Caudate nucleus (tissue), 63 donors: ENCODE measurements at places on chromosomes 11 and 22.

- no peak for DNase-seq
These were observed 54.3 kb downstream of the BCL2L13 start for GRCh38 chr22:17692841-17693240.

DNA sequence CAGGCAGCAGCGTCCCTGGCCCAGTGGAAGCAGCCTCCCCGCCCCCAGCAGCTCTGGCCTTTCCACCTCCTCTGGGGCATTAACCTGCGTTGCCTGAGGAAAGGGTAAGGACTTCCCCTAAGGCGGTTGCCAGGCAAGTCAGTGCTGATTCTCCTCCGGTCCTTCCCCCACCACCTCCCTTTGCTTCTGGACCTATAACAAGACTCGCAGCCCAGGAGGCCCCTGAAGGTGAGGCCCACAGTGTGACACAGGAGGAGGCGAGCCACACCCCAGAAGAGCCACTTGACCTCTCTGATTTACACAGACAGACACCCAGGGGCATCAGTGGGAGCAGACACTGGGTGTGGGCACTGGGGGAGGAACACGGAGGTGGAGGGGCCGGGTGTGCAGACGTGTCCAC lies 35.4 kb downstream of the ASCL2 start:
- no peak for DNase-seq

DNA sequence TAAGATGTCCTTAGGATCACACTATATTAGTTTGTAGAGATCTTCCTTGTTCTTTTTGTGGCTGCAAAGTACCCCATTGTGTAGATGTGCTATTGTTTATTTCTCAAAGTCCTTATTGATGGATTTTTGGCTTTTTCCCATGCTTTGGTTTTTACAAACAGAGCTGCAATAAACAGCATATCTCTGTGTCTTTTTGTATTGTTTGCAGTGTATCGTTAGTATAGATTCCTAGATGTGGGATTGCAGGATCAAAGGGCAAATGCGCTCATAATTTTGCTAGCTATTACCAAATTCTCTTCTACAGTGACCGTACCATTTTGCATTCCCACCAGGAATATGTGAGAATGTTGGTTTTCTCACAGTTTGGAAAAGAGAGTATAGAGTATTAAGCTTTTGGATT lies 27.5 kb upstream of the FTH1 start:
- DNase-seq, result no peak

DNA sequence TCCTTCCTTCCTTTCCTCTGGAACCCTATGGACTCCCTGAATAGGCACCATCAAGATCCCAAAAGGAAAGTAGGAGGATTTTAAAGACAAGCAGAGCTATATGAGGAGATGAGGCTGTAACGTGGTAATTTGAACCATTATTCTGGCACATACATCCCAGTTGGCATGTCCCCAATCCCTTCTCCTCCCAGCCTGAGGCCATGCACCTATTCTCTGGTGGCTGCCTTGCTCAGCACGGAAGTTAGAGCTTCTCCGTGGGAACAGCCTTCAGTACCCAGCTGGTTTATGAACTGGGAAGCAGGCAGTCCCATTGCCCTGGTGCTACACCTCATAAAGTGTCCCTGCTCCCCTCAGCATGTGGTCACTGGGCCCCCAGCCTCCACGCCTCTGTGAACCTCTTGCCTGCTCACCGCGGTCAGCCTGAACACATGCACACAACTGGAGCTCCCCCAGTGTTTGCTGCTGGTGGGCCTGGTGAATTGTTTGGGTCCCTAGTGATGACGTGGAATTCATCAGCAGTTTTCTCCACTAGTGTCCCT lies 139.9 kb upstream of the PLET1 start:
- no peak for DNase-seq

GRCh38 chr11:75518204-75518549 lies 7.6 kb downstream of the GDPD5 start:
- DNase-seq, result no peak

- DNase-seq, result no peak
These were observed 17.0 kb downstream of the FADD start for GRCh38 chr11:70220136-70220535.

DNA sequence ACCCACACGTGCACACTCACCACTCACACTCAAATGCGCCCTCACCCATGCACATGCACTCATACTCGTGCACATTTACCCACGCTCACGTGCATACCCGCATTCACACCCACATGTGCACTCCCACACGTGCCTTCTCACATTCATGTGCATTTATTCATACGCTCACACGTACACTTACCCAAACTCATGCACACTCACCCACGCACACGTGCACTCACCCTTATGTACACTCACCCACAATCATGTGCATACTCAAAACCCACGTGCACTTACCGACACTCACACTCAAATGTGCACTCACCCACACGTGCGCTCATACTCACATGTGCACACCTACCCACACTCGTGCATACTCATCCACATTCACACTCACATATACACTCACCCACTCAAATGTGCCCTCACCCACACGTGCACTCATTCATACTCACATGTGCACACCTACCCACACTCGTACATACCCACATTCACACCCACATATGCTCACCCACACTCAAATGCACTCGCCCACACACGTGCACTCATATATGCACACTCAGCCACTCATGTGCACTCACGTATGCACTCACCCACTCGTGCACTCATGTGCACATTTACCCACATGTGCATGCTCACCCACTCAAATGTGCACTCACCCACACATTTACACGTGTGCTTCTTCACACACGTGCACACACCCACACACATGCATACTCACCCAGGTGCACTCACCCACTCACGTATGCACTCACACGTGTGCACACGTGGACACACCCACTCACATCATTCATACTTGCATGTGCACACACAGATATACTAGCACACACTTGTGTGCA lies 84.4 kb downstream of the TRMU start:
- no peak for DNase-seq

- DNase-seq, result no peak
These were observed 30.5 kb upstream of the OR10G7 start for GRCh38 chr11:124071623-124071948.

- no peak for DNase-seq
These were observed 77.6 kb upstream of the IGLL5 start for GRCh38 chr22:22810018-22810427.

- no peak for DNase-seq
These were observed 19.8 kb downstream of the ARVCF start for GRCh38 chr22:19996694-19997384.

DNA sequence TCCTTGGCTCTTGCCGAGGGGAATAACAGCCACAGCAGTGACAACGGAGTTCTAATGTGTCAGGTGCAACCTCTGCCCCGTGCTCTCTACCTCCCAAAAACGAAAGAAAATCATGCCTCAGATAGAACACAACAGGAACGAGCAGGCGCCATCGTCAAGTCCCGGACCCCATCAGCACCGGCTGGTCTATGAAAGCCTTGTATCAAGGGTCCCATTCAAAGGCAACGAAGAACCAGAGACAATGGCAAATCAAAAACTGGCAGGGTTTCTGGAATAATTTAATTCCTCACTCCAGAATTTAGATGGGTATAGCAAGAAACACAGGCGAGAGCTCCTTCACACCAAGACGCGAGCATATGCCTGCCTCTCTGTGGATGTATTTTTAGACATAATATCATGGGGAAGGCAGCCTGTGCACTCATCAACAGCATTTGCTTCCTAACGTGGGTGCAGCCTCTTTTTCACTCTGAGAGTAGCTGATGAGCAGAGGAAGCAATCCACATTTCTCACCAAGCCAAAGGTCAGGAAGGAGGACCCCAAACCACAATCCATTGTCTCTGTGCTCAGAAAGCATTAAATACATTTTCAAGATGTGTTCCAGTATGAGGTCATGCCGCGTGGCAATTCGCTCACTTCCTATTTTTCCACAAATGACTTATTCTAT lies 193.4 kb upstream of the BLID start:
- DNase-seq, result no peak
